Hippocampal formation (tissue), 2 donors: ENCODE measurements at places on chromosomes 6 and 20.

DNA sequence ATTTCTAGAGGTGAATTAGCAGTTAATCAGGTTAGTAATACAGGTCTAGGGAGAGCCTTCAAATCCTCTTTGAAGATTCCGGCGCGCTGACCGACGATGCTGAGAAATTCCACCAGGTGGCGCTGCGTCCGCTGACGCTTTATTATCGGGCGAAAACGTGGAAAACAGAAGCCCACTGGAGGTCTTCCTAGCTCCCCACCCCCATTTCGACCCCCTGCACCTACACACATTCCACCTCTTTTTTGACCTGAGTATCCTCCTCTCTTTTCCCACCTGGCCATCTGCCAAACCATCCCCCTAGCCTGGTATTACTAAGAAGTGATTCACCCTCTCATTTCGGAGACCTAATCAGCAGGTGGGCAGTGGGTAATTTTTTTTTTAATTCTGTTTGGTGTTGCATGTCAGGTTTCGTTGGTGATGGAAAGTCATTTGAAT lies 65.4 kb upstream of the RIN2 start:
- peak; percentile 23 for DNase-seq

- DNase-seq = no peak
Measured at GRCh38 chr6:169935348-169935718, 183.9 kb downstream of the ERMARD start.

- no peak for DNase-seq
Measured at GRCh38 chr6:85463621-85464259, 13.9 kb downstream of the NT5E start.

DNA sequence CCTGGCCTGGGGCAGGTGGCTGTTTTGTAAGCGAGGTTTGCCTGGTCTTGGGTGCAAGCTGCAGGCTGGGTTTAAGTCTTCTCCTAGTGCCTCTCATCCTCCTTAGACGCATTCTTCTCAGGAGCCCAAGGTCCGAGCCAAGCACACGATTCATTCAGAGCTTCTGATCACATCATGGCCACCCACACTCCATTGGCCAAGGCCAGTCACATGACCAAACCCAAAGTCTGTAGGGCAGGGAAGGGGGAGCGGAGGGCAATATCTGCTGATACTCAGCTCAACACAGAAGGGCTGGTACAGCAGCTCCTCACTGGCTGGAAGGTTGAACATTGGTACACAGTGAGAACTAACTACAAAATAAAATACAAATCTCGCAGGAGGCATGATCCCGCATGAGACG lies 177.2 kb upstream of the AFDN start:
- DNase-seq = no peak

- DNase-seq = no peak
Measured at GRCh38 chr6:157471895-157472686, 91.1 kb downstream of the ZDHHC14 start.
